ENCODE measurements at places on chromosomes 3 and 15.

- no peak for DNase-seq
Measured at GRCh38 chr3:196419386-196419785, 12.8 kb downstream of the UBXN7 start.

DNA sequence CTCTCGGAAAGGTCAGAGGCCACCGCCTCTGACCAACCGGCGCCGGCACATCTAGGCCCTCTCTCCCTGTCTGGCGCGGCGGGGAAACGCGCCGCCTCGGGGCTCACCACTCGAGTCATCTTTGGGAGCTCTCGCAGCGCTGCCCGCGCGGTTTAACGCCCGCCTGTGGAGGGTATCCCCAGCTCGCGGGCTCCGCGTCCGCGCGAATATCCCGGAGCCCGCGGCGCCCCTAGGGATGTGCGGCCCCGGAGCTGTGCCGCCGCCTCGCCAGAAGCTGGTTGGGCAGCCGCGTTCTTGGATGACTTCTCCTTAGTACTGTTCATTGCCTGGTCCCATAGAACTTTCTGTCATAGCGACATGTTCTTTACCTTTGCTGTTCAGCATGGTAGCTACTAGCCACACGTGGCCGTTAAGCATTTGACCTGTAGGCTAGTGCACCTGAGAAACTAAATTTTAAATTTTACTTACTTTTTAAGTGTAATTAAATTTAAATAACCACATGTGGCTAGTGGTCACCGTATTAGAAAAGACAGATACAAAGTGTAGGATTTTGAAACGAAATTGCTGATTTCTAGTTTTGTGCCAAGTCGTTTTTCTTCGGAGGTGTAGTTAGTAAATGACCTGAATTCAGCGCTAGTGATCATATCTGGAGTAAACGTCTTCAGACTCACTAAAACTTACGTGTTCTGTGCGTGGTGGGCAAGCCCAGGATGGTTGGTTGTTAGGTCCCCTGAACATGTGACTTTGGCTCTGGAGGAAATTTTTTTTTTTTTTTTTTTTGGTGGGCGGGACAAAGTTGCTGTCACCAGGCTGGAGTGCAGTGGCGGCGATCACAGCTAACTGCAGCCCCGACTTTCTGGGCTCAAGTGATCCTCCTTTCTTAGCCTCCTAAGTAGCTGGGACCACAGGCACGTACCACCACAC lies 835 bp downstream of the ARIH2 start:
- DNase-seq: no peak

GRCh38 chr3:172616031-172616461 lies 92.8 kb upstream of the TNFSF10 start:
- no peak for DNase-seq

DNA sequence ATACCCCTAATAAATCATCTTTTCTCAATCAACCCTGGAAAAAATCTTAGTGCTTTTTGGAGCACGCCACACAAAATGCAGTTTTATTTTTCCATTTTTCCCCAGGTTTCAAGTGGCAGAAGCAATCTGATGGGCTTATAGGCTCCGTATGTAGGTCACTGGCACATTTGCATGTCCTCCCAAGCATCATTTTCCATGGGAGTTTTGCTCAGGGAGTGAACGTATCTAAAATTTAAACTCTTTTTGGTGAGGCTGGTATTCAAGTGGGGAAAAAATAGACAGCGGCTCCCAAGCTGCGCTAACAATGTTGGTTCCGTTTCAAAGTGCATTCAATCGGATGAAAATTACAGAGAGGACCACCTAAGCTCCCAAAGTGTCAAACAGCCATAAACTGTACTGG lies 233.4 kb downstream of the MEX3B start:
- DNase-seq: no peak

- peak; percentile 53 for DNase-seq
Measured at GRCh38 chr3:60598671-60599070, 652.6 kb downstream of the FHIT start.
